Stimulated activated CD8-positive, alpha-beta memory T cell treated with anti-CD3 and anti-CD28 coated beads, Interleukin-4, amount 100 ng/mL, for 1 hour (primary cell): ENCODE measurements at places on chromosomes 3 and 15.

DNA sequence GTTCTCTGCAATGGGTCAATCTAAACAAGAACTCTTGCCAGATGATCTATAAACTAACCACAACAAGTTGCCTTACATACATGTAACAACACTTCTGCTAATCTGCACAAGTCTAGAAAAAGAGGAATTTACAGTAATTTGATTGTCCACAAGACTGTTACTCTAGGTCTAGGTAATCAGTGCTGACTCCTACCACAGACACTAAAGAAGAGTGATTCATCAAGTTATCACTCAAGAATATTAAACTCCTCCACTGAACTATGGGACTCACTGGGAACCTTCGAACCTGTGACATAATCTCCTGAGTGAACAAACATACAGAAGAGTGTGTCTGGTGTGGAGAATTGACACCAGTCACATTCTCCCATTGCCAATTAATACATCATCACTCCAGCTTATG, 138.3 kb downstream of the ANXA2 start:
- no peak for DNase-seq

GRCh38 chr3:172216267-172216666, 176.9 kb downstream of the FNDC3B start:
- DNase-seq, result no peak

DNA sequence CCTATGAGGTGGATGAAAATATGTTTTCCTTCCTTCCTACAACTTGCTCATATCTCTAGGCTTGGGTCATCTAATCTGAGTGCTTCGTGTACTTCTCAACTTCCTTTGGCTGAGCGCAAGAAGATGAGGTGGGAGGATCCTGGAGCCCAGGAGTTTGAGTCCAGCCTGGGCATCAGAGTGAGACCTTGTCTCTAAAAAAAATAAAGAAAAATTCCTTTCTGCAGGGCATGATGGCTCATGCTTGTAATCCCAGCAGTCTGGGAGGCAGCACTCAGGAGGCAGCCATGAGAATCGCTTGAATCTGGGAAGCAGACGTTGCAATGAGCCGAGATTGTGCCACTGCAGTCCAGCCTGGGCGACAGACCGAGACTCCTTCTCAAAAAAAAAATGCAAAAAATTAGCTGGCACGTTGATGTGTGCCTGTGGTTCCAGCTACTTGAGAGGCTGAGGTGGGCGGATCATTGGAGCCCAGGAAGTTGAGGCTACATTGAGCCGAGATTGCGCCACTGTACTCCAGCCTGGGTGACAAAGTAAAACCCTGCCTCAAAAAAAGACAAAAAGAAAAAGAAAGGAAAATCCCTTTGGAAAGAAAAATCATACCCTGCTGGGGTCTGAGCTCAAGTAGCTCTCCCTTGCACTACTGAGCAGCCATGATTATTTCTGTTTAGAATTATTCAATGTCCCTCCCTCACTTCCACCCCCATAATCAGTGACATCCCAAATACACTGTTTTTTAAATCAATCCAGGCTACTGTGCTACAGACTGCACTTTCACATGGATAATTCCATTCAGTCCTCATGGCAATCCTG, 28.0 kb upstream of the RAB11A start:
- DNase-seq, result no peak

DNA sequence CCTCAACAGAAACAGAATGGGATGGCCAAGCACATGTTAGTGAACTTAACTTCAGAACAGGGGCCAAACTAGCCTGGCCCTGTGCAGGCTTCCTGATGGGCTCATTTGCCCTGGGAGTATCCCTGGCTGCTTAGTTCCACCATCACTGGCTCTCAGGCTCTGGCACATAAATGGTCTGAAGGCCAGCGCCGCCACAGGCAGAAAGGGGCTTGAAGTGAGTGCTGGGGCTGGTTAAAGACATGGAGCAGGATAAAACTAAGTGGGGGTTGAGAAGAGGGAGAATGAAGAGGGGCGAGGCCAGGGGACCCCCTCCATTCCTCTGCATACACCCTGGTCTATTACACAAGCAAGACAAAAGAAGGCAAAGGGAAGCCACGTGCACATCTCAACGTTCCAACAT, 12.2 kb downstream of the SLCO2A1 start:
- no peak for DNase-seq

GRCh38 chr15:24761704-24762302, 86.2 kb downstream of the NPAP1 start:
- no peak for DNase-seq

DNA sequence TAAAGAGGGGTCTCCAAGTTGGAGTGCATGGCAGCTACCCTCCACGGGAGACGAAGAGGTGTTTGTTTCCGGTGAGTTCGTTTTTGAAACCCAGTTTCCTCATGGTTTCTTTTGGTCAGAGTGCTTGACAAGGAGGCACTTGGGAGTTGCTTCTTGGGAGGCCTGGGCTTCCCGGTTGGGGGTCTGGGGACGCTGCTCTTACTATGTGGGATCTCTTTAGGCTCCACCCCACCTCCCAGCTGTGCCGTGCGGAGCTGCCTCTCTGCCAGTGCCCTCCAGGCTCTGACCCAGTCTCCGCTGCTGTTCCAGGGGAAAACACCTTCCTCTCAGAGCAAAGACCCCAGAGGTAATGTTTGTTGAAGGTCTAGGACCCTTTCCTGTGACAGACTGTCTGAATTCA, 29.6 kb downstream of the KIF7 start:
- no peak for DNase-seq

- no peak for DNase-seq
Measured at GRCh38 chr3:54506603-54507002, 384.3 kb downstream of the CACNA2D3 start.

GRCh38 chr3:77500721-77501120, 460.8 kb downstream of the ROBO2 start:
- no peak for DNase-seq

DNA sequence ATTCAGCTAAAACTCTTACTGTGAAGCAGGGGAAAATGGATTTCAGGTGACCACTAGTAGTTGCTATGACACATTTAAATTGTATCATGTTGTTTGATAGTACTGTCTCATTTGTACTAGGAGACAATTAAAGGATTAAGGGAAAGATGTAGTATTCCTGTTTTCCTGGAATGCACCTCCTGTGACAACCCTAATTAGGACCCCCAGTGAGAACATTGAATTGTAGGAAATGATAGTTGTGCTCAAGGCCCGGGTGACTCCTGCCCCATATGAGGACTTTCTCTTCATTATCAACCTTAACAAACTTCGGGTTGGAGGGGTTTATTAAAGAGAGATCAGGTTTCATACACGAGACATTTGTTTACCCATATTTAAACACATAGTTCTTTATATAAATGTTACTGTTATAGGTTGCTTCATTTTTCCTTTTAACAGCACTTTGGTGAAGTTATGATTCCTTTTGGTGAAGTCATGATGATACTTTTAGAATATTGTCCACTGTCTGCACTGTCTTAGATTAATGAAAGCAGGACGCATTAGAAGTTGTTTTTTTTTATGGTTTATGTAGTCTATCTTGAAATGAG, 392.6 kb upstream of the NAALADL2 start:
- no peak for DNase-seq

- no peak for DNase-seq
Measured at GRCh38 chr3:56706629-56707028, 23.6 kb upstream of the TASOR start.

DNA sequence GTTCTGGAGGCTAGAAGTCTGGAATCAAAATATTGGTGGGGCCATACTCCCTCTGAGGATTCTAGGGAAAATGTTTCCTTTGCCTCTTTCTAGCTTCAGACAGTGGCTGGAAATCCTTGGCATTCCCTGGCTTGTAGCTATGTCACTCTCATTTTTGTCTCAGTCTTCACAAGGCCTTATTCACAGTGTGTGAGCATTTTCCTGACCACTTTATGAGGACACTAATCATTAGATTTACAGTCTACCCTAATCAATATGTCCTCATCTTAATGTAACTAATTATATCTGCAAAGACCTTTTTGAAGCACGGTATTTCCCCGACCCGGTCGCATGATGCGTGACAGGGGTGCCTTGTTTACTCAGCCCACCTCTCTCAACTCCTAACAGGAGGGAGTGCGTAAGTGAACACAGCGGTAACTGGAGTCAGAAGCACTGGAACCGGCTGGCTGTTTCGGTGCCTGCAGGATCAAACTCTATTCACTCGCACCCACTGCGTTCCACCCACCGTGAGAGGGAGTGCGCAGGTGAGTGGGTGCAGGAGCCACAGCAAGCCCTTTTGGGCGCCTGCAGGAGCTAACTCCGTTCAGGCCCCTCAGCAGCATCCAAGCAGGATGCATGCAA, 155.0 kb downstream of the EPHA3 start:
- DNase-seq, result no peak

DNA sequence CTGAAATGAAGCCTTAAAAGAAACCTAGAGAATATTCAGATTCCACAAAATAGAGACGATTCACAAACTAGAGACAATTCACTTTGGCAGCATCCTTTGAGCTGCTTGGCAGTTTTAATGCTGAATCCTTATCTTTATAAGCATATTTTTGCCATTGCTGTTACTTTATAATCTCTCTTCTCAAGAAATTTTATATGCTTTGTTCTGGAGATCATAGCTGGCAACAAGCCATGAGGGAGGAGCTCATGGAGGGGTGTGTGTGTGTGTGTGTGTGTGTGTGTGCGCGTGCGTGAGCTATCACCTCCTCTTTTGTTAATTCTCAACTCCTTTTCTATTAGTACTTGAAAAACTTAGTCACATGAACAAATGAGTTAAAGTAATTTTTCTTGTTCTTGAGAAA, 495.0 kb upstream of the RGMA start:
- DNase-seq, result no peak

GRCh38 chr3:60445446-60445845, 805.8 kb downstream of the FHIT start:
- DNase-seq, result no peak

DNA sequence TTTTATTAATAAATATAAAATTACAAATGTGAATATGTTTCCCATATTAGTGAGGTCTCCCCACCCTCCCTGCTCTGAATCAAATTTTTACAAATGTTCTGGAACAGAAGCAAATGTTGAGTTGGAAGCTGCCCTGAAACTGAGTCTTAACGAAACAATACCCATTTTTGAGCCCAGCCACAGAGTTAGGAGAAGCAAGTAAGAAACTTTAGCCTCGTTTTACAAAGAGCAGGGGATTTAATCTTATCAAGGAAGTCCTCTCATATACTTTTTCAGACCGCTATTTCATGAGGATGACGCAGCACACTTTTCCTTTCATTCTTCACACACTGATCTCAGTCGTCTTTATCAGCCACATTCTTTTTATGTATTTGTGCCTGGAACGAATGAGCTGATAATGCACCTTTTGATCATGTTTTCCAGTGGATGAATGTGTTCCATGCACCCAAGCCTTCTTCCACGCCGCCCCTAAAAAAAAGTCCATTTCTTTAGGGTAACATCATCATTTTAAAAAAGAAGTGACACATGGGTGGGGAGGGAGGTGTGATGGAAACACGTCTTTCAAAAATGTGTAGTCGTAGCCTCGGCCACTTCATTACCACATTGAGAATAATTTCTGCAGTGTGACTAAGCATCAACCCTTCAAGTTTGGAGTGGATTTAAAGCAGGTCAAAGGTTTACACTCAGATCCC, 48.1 kb downstream of the SETMAR start:
- DNase-seq, result no peak

DNA sequence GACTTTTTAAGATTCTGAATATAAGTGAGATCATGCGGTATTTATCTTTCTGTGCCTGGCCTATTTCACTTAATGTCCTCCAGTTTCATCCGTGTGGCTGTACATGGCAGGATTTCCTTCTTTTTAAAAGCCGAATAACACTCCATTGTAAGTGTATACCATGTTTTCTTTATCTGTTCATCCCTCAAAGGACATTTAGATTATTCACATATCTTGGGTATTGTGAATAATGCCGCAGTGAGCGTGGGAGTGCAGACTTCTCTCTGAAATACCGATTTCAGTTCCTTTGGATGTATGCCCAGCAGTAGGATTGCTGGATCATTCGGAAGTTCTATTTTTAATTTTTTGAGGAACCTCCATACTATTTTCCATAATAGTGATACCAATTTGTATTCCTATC, 136.1 kb downstream of the APBA2 start:
- DNase-seq, result no peak

DNA sequence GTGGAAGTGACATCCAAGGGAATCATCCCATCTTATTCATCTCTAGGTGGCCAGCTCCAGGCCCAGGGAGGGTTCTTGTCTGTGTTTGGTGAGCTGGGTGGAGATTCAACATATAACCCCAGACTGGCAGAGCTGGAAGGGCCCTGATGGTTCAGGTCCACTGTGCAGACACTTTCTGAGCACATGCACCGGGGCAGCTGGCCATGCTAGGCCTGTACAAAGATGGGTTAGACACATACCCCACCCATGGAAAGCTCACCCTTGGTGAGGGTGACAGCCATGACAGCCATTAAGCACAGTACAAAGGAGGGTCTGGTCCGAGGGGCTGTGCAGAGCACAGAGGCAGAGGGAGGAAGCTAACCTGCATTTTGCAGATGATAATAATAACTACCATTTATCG, 100.4 kb downstream of the CORO2B start:
- no peak for DNase-seq

- no peak for DNase-seq
Measured at GRCh38 chr3:143668924-143669790, 179.1 kb downstream of the SLC9A9 start.

DNA sequence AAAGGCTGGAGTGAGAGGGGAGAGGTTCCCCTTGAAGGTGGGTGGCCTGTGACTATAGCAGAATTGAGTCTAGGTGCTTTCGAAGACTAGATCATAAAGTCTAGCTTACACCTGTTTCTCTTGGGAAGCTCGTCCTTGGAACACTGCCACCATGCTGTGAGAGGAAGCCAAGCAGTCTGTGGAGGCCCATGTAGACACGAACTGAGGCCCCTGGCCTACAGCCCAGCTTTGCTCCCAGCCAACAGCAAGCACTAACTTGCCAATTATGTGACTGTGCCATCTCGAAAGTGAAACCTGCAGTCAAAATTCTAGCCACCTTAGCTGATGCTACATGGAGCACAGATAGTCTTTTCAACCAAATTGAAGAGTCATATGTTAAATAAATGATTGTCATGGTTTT, 190.5 kb upstream of the NECTIN3 start:
- DNase-seq, result no peak

DNA sequence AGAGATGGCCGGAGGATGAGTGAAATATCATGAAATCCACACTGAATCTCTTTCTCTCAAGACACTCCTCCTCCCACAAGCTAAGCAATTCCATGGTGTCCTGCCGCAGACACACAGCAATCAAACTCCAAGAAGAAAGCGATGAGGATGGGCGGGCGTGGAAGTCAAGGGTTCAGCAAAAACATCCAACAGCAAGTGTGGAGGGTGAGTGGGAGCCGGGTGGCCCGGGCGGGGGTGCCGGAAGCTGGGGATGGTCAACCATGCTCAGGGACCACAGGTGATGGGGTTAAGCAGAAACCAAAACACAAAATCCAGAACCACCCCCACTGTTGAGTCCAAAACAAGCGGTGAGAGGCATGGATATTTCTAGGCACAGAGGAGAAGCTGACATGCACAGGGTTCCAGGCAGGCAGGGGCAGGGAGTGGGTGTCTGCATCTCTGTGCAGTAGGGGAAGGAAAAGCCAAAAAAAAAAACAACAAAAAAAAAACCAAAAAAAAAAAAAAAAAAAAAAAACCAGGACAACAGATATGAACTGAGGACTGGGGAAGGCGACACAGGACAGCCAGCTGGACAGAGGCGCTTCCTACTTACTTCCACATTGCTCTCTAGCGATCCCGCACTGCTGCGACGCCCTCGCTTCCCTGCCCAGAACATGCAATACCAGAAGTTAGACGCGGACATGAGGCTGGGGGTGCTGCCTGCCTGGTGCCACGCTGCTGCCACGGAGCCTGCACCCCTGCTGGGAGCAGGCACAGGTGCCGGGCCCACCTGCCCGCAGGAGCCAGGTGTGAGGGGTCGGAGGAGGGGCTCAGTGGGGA, 61.0 kb upstream of the RPL32 start:
- no peak for DNase-seq

GRCh38 chr3:141127344-141128125, 76.4 kb downstream of the SPSB4 start:
- no peak for DNase-seq
